Fibroblast of the aortic adventitia (primary cell): ENCODE measurements at places on chromosomes 4 and X.

DNA sequence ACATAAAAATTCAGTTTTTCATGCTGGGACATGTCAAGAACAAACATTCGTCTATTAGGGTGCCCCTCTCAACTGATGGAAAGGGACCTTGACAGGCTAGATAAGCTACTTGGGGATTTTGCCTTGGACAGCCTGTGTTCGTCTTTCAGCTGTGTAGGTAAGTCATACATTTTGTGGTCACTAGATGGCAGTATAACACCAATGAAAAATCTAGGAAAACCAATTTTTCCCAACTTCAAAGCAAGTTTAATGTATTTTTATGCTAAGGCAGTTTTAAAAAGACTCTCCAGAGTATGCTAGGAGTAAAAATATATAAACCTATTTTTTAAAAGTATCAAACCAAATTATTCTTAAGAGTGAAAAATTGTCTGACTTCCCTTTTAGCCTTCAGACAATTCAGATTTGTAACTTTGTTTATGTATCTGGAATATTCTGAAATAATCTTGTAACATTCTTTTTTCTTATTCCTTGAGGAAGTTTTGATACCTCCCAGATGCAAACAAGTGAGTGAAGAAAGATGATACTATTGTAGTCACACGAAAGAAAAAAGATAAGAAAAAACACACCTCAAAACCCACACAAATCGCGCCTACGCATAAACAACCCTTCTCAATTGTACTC is 158.3 kb downstream of the CPE start:
- DNase-seq, result peak; percentile 81

GRCh38 chr4:7901311-7901885 is 38.3 kb downstream of the AFAP1 start:
- DNase-seq, result no peak

DNA sequence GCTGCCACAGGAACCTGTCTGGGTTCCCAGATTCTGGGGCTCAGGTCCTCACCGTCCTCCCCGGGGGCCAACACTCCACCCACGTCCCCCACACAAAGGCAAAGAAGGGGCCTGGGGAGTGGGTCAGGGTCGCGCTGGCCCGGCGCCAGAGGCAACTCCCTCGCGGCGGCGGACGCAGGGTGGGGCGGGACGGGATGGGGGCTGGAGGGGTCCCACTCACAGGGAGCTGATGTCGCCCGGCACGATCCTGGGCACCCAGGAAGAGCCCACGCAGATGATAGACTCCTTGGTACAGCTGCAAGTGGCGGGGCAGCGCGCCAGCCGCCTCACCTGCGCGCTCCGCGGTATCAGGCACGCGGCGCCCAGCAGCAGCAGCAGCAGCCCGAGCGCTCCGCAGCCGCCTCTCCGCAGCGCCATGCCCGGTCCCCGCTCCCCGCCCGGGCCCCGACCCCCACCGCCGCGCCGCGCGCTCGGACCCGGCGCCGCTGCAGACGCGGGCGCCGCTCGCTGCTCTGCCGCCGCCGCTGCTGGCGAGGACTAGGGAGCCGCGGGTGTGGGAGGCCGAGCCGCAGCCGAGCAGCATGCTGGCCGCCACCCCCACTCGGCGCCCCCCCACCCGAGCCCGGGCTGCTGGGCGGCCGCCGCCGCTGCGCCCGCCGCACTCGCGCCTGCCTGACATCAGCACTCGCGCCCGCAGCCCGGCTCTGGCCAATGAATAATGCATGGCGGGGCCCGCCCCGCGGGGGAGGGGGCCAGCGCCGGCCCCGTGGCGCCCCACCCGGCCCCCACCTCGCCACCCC is at the start of gene LGI2:
Gene LGI2, minus strand, starts transcription at position 670 of the 800 bp plus-strand sequence. Its CDS starts 253 bp downstream, at position 417.
- DNase-seq, result no peak

- no peak for DNase-seq
These were observed 7.1 kb upstream of the CXCL5 start for GRCh38 chr4:74005528-74005927.

DNA sequence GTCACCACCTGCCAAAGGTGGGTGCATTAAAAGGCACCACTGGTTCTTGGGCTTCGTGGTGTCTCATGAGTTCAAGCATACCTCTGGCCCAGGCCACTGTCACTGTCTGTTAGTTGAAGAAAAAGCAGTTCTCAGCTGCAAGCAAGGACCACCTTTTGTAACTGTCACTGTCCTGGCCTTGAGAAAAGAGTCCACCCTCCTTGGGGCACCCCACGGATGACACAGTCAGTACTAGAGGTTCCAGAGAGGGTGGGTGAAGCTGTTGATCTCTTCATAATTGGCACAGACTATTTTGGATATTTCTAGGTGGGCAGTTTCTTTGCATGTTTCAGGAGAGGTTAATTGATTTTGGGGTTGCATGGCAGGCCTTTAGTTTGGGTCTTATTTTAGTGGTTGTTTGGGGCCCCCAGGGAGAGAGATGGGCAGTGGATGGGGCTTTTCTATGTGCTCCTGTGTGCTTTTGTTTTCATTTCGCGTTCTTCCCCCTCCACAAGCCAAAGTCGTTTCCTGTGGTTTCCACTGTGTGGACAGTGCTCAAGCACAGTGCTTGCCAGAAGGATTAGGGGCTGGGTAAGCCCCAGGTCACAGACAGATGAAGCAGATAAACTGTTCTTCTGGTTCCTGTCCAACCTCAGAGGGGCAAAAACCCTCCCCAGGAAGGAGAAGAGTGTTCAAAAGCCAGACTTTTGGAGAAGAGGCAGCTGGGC is 156.2 kb upstream of the PPP1R2C start:
- DNase-seq, result no peak

DNA sequence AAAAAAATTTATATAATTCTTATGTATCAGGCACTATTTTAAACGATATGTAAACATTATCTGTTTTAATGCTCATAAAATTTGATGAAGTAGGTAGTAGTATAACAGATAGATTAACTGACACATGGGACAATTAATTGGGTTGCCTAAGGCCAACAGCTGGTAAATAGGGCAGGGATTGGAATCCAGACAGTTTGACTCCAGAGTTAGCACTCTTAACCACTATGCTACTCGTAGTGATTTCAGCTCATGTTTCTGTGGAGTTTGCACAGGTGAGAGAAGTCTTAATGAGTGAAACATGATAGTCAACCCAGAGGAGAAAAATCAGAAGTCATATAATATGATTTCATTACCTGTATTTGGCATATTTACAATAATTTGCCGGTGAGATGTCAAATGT is 126.0 kb upstream of the WDFY3 start:
- no peak for DNase-seq

DNA sequence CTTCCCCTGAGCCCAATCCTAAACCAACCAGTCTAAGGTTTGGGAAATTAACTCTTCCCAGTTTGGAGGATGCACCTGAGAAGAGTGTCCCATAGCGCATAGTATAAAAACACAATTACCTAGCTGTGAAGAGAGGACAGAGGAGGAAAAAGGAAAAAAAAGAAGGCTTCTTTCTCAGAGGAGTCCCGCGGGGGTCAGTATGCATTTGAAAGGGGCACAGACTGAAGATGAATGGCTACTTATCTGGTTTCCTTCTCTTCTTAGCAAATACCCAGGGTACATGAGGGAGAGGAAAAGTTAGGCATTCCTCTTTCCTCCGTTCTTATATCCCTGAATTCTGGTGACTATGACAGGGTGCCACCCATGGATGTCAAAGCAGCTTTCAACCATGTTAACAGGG is 96.9 kb downstream of the TMEM47 start:
- DNase-seq, result no peak

GRCh38 chrX:134929808-134930207 is 61.0 kb upstream of the SMIM10 start:
- no peak for DNase-seq

- DNase-seq, result no peak
These were observed 41.2 kb downstream of the PRDM5 start for GRCh38 chr4:120881351-120881750.
